LHCN-M2 (cell line): ENCODE measurements at places on chromosomes 5 and 9. TPM values are rescaled to one million over a fixed set of nuclear protein-coding genes. Genes with fewer than 3 reads are reported as not detected.

GRCh38 chr5:39892708-39893107, 467.9 kb upstream of the DAB2 start:
- peak; percentile 60 for DNase-seq

- DNase-seq, result no peak
Measured at GRCh38 chr5:91183743-91184142, 199.4 kb downstream of the ARRDC3 start.

DNA sequence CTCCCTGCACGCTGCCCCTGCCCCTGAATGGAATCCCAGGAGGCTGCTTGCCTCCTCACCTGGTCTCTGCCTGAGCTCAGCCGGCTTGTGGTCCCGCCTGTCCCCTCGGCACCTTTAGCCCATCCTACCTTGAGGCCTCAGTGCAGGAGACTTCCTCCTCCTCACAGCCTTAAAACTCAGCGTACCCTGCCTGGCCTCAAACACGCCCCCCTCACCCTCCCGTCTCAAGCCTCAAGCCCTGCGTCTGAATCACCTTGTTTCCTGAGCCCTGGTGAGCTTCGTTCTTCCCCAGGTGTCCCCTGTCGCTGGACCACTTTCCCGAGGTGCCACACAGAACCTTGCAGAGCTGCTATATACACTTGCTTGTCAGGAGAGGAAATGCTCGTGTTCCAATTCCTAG, 110.2 kb upstream of the SPIN1 start:
- DNase-seq, result no peak

GRCh38 chr5:173518856-173519255, 97.6 kb downstream of the BOD1 start:
- DNase-seq, result no peak

- DNase-seq, result no peak
Measured at GRCh38 chr5:72494623-72495124, 12.5 kb downstream of the ZNF366 start.

GRCh38 chr5:68066277-68066955, 149.1 kb upstream of the PIK3R1 start:
- DNase-seq, result no peak

GRCh38 chr9:124030969-124031451, 19.4 kb downstream of the LHX2 start:
- DNase-seq, result peak; percentile 17

DNA sequence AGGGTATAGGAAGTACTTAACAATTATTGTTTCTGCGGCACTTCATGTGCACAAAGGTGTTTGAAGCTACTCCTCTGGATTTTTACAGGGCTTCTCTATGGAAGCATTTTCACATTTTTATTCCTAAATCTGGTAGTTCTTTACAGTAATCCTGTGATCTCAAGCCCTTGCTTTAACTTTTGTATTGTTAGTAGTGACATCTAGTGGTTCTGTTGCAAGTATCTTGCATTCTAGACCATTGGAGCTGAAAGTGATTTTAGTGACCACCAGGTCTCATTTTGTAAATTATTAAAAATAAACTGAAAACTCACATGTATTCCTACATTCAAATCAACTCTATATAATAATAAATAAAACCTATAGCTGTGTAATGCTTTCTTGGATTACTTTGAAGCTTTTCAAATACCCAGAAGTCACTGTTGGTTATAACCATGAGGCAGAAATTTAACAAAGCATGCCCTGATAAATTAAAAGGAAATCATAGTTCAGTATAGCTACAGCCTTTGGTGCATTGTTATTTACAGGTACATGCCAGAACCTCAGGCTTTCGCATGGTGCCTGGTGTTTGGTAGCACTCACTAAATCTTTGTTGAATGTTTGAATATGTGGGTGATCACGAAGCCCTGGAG, 18.9 kb downstream of the RPS23 start:
- peak; percentile 31 for DNase-seq

GRCh38 chr5:16600397-16600796, 16.4 kb downstream of the RETREG1 start:
- DNase-seq, result peak; percentile 70

- no peak for DNase-seq
Measured at GRCh38 chr5:29229461-29229860, 1964.0 kb upstream of the CDH6 start.

DNA sequence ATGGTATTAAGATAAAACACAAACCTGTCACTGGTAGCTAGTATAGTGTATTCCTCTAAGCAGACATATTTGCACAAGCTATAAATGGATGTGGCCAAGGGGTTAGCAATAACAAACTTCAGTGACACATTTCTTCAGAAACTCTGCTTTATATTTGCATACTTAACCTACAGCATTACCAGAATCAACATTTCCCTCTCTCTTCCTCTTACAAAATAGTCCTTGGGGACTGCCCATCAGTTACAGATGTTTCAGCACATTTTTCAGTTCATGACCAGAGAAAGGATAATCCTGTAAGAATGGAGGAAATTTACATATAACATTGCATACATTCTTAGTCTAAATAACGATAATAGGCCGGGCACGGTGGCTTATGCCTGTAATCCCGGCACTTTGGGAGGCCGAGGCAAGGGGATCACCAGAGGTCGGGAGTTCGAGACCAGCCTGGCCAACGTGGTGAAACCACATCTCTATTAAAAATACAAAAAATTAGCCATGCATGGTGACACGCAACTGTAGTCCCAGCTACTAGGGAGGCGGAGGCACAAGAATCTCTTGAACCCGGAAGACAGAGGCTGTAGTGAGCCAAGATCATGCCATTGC, 25.3 kb upstream of the SLC1A1 start:
- no peak for DNase-seq

GRCh38 chr9:6938447-6938846, 180.7 kb downstream of the KDM4C start:
- DNase-seq, result peak; percentile 95

GRCh38 chr5:123089914-123090660, 1.0 kb downstream of the PRDM6 start:
- no peak for DNase-seq

GRCh38 chr5:173835131-173835530, 53.0 kb upstream of the CPEB4 start:
- no peak for DNase-seq

GRCh38 chr9:129383561-129384490, 205.8 kb upstream of the IER5L start:
- peak; percentile 41 for DNase-seq

DNA sequence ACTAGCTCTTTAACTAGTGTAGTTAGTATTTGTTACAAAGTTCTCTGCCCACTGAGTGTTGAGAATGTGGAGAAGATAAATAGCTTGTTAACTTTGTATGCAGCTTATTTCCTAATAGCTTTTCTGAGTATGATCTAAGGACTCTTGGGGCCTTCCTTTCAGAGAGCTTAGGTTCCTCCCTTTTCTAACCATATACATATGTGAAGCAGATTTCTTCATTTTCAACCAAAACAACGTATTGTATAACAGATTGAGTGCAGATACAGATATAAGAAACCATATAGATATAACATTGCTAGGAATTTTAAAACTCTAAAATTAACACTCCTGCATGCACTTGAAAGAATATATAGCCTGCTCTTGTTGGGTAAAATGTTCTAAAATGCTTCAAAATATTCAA, 70.4 kb downstream of the SCAMP1 start:
- DNase-seq, result no peak

DNA sequence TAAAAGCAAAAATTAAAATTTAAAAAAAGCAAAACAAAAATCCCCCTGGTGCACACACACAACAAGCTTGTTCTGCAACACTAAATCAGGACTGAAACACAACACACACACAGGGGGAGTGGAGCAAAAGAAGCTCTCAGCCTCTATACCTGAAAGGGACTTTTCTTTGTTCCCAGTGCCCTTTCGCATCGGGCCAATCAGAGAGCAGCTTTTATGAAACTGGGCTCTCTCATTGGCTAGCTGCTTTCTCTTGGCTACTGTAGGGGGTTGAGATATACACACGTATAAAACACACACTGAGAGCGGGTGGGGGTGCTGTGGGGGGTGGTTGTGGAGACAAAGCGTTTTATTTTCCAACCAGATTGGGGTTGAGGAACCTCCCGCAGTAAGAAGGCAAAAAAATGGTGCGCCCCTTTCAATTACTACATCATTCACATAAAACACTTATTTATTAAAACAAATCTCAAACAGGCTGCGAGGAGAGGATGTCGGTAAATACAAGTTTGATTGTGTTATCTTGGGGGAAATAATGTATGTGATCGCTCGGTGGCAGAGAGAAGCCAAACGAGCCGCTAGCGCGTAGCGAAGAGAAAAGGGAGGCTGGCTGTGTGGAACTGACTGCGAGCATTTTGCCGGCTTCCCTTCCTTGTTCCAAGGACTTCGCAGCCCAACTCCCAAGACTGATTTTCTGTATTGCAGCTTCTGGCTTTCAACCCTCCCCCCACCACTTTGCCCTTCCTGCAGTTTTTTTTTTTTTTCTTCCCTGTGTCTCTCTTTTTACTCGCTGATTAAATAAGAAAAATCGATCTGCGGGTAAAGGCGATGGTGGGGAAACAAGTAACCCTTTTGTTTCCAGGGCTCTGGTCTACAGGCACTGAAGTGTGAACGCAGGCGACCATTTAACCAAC, 2.5 kb upstream of the ZNF608 start:
- peak; percentile 98 for DNase-seq

GRCh38 chr5:51484326-51484725, 101.1 kb downstream of the ISL1 start:
- DNase-seq, result no peak

DNA sequence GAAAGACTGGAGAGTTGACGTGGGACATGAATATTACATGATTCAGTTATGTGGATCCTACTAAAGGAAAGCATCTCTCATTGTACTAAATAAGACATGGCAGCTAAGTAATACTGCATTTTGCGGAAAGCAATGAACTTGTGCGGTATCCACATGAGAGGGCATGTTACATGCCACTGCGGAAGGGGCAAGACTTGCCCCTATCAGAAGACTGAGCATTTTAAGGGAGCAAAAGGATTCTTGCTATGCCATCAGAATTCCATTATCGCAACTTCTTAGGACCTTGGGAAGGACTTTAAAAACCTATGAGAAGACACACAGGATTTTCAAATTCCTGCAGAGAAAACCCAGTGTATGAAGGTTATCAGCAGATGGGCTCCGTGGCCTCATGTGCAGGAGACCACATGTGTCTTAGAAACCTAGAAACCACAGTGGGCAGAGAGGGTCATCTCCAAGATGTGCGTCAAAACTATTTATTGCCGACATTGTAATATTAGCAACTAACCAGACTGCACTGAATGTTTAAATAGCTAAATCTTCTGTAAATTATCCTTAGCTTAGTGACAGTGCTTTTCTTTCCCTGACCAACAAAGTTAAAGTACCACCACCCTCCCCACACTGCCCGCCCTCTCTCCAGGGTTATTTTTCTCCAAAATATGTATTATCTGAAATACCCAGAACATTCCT, 457.7 kb downstream of the ICE1 start:
- no peak for DNase-seq

DNA sequence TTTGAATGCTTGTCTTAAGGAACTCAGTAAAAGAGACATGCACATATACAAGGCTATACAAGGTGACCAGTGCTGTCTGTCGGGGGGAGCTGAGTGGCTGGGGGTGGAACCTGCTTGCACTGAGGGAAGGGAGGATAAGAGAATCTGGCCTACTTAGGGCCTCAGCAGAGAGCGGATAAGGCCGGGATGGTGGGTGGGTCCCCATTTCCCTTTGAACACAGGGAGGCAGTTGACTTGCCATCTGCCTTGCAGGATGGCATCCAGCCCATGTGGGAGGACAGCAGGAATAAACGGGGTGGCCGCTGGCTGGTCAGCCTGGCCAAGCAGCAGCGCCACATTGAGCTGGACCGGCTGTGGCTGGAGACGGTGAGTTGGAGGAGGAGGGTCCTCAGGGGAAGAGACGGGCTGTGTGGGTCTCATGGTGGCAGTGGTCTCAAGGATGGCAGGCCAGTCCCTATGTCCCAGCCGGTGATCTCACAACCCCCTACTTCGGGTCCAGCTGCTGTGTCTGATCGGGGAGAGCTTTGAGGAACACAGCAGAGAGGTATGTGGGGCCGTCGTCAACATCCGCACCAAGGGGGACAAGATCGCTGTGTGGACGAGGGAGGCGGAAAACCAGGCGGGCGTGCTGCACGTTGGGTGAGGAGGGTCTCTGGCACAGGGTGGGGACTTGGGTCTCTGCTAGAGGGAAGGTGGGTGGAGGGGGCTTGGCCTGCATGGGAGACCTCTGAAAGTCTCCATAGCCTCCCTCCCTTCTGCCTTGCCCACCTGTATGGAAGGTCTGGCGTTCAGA, 2.2 kb upstream of the TSPAN17 start:
- DNase-seq, result no peak

GRCh38 chr5:88000877-88001276, 267.8 kb downstream of the TMEM161B start:
- no peak for DNase-seq

- DNase-seq, result no peak
Measured at GRCh38 chr9:68560071-68560844, 19.6 kb upstream of the TMEM252 start.

- DNase-seq, result no peak
Measured at GRCh38 chr9:7243838-7244237, 486.1 kb downstream of the KDM4C start.

DNA sequence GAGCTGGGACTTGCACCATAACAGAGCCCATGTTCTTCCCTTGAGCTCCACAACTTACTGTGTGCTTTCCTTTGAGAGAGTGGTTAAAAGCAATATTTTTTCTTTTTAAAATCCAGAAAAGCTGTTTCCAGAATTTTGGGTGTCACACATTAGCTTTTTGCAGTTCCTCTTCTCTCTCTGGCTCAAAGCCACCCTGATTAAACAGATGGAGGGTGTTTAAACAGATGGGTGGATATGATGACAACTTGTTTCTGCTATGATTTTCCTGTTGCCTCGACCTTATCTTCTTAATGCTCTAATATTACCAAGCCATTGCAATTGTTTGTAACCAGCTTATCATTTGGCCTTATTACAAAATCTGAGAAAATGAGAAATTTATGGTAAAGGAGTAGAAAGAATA, 22.9 kb upstream of the CFAP95 start:
- DNase-seq, result no peak

GRCh38 chr9:87113874-87114273, 166.6 kb upstream of the GAS1 start:
- DNase-seq, result peak; percentile 71

DNA sequence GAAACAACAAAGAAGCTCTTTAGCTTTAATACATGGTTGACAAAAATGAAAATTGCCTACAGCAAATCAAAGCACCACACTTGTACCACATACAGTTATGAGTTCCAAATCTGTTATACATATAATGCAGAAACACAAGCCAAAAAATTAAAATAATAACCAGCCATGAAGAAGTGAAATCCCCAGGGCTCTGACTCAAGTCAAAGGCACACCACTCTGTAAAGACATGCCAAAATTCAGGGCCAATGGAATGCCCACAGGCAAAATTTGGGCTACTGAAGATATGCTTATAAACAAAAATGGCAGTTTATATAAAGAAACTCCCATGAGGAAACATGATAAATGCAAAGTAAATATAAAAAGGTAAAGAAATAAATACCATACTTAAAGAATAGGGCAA, 29.0 kb downstream of the THBS4 start:
- no peak for DNase-seq

- DNase-seq, result no peak
Measured at GRCh38 chr9:91106415-91107081, 255.2 kb downstream of the AUH start.

GRCh38 chr5:76547242-76547890, 75.8 kb downstream of the F2RL2 start:
- no peak for DNase-seq

IFNA13 gene
- not detected in 2 replicates for total RNA-seq

SLC1A3 gene
- total RNA-seq, result 12.1 and 15.1 TPM in 2 replicates

PCDHB10 gene
- total RNA-seq, result 2.4 and 2.8 TPM in 2 replicates

CAMK4 gene
- 0.06 and 0.52 TPM in 2 replicates for total RNA-seq

RASEF gene
- not detected in 2 replicates for total RNA-seq

CCDC107 gene
- 11.1 and 13.3 TPM in 2 replicates for total RNA-seq

CYLC2 gene
- total RNA-seq, result not detected in 2 replicates

FBXO4 gene
- total RNA-seq, result 13.2 and 23.1 TPM in 2 replicates

CAPSL gene
- 0.26 and 0.52 TPM in 2 replicates for total RNA-seq

PCDHB8 gene
- 9.6 and 12.3 TPM in 2 replicates for total RNA-seq

SLC4A9 gene
- not detected in 2 replicates for total RNA-seq

PKD2L2 gene
- total RNA-seq, result not detected in 2 replicates
